ENCODE measurements at places on chromosomes 12 and 14. TPM values are rescaled to one million over a fixed set of nuclear protein-coding genes. Genes with fewer than 3 reads are reported as not detected.

The PLBD1 gene
- 0.13 TPM for total RNA-seq

The FBRSL1 gene
- 114 TPM for total RNA-seq

DNA sequence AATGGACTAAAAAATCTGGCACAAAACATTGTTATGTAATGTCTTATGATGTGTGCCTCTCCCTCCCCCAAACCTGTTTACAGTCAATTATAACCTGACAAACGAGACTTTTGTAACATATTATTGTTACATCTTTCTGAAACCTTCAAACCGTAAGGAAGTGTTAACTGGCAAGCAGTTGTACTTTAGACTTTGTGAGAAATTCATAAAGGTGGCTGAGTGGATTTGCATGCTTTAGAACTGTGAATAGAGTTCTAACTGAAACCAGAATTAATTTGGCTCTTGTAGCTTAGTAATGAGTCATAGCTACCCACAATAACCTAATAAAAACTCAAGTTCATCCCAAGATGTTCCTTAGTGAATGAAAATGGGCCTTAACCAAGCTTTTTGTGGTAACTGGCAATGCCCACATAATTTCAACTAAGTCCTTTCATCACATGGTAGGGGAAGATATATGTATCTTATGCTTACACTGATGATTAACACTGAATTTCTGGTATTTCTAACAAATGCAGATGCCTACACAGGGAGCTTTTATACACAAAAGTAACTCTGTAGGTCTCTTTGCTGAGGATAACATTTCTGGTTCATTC, 29.7 kb downstream of the RAD9B start:
- H3K4me1 ChIP-seq: no peaks in the 10 kb centered on the region
- DNase-seq: no peak
- H3K4me3 ChIP-seq: no peak overlapping the region
- no peaks in the 10 kb centered on the region for H3K27me3 ChIP-seq
- H3K36me3 ChIP-seq: no peaks in the 10 kb centered on the region
- H3K27ac ChIP-seq: no peak overlapping the region

GRCh38 chr12:100187068-100187467, 13.5 kb upstream of the ACTR6 start:
- no peak overlapping the region for H3K4me3 ChIP-seq
- DNase-seq: no peak
- H3K27me3 ChIP-seq: no peaks in the 10 kb centered on the region
- no peak overlapping the region for H3K27ac ChIP-seq
- H3K4me1 ChIP-seq: no peaks in the 10 kb centered on the region
- peaks cover 2% of the 10 kb centered on the region for H3K36me3 ChIP-seq

- no peak overlapping the region for H3K4me3 ChIP-seq
- no peaks in the 10 kb centered on the region for H3K27me3 ChIP-seq
- DNase-seq: no peak
- no peaks in the 10 kb centered on the region for H3K36me3 ChIP-seq
- H3K27ac ChIP-seq: no peak overlapping the region
Measured at GRCh38 chr12:12167847-12168246, 97.1 kb downstream of the BCL2L14 start.

DNA sequence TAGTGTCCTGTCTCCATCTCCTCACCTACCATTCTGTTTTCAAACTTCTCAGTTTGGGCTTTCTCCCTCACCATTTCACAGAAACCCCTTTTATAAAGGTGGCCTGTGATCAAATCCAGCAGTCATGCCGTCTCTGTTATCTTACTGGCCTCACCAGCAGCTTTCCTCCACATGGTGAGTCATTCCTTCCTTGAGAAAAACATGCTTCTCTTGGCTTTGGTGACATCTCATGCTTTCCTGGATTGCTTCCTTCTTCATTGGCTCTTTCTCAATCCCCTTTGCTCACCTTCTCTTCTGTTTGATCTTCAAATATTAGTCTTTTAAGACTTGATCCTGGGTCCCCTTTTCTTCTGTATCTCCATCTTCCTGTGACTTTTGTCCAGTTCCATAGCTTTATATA, 164.9 kb downstream of the ANO4 start:
- no peak overlapping the region for H3K4me3 ChIP-seq
- H3K27ac ChIP-seq: no peak overlapping the region
- DNase-seq: no peak
- H3K36me3 ChIP-seq: no peaks in the 10 kb centered on the region
- H3K27me3 ChIP-seq: no peaks in the 10 kb centered on the region

GRCh38 chr14:41299924-41300323, 306.8 kb upstream of the LRFN5 start:
- H3K4me1 ChIP-seq: no peaks in the 10 kb centered on the region
- H3K36me3 ChIP-seq: no peaks in the 10 kb centered on the region
- no peak overlapping the region for H3K27ac ChIP-seq
- no peaks in the 10 kb centered on the region for H3K27me3 ChIP-seq
- H3K4me3 ChIP-seq: no peak overlapping the region

DNA sequence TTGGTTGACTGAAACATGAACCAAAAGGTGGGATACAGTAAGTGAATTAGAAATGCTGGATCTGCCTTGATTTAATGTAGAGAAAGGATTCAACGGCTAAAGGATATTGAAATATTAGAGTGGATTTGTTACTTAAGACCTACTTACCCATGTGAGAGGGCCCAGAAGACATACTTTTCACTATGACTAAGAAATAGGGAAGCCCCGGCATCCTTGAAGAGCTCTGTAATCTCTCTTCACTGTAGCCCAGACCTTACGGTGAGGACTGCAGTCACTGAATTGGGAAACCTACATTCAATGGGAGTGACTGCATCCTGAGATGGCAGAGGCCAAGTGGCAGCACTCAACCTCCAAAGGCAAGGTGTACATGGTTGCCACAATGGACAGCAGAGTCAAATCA, 52.5 kb downstream of the KANSL2 start:
- no peaks in the 10 kb centered on the region for H3K36me3 ChIP-seq
- DNase-seq: no peak
- H3K27me3 ChIP-seq: peaks cover 16% of the 10 kb centered on the region
- H3K4me1 ChIP-seq: no peaks in the 10 kb centered on the region
- H3K4me3 ChIP-seq: no peak overlapping the region
- no peak overlapping the region for H3K27ac ChIP-seq

- H3K27ac ChIP-seq: no peak overlapping the region
- H3K4me1 ChIP-seq: no peaks in the 10 kb centered on the region
Measured at GRCh38 chr12:93275589-93275988, 102.1 kb upstream of the NUDT4 start.

All from T-cell (primary cell).